ENCODE measurements at places on chromosomes 3 and 15.

DNA sequence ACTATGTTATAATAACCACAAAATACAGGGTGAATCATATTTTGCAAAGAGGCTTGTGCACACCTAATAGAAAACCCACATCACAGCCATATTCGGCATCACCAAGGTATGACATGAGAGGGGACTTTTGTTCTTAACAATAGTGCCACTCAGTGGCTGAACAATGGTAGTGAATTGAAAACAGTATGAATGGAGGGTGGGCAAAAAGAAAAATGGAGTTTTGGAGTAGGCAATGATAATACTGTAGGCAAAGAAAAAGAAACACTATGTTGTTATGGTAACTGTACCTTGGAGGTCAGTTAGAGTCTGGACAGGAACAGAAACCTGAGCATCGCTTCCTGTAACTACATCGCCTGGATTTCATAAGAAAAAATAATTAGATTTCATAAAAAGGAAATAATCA, 348.6 kb downstream of the PLCL2 start:
- peak; percentile 12 for DNase-seq

DNA sequence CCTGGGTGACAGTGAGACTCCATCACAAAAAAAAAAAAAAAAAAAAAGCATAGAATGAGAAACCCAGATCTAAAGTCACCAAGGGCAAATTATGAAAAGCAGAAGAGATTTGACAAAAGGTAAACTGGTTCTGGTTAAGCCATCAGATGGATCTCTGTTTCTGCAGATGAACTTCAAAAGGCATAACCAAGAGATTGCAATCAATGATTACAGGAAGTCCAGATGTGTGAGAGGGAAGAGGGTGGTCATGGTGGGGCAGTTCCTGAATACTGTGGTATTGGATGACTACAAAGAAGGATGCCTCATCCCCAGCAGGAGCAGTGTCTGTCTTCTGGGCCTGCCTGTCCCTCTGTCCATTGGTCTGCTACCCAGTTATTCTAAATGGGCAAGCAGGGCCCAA, 3.8 kb downstream of the P4HTM start:
- no peak for DNase-seq

- no peak for DNase-seq
These were observed 27.8 kb downstream of the LIPC start for GRCh38 chr15:58459560-58459959.

DNA sequence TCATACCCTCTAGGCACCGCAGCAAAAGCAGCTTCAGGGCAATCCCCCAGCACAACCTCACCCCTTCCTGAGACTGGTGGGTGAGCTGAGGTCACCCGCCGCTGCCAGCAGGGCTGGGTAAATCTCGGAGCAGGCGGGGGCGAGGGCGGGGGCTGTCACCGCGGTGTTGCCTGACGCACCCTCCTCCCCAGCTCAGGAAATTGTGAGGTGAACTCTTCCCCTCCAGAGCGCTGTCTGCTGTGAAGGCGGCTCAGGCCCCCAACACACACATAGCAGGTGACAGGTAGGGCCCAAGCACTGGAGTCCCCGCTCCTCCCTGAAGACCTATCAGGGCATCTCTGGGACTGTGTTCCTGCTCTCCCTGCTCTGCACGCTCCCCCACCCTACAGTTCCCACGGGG, 30.2 kb upstream of the FURIN start:
- DNase-seq: peak; percentile 69

DNA sequence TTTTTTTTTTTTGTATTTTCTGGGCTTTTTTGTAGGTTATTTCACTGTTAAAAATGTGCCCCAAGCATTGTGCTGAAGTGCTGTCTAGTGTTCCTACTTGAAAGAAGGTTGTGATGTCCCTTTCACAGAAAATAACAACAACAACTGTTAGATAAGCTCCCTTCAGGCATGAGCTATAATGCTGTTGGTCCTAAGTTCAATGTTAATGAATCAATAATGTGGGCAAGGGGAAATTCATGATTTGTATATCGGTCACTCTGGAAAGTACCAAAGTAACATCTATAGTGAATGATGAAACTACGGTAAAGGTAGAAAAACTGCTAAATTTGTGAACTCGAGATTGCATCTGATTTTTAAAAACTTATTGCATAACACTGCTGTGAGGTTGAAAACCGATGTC, 539.4 kb downstream of the CADM2 start:
- DNase-seq: no peak

- DNase-seq: no peak
These were observed 172.5 kb upstream of the CDIN1 start for GRCh38 chr15:36406911-36407310.

DNA sequence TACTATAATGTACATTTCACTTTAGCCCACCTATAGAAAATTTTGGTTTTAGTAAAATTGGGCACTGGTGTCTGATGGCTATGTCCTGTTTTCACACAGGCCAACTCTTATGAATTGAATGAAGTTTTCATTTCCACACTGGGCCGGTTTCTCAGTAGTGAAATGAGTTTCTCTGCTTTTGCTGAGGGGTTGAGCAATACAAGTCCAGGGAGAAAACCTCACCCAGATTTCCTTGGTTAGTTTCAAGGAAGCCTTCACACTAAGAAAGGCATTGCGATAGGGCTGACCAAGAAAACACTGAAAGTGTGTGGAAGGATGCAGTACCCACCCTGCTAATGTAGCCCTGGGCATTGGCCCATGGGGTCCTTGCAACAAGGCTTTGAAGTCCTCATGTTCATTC, 331.5 kb upstream of the CFAP20DC start:
- no peak for DNase-seq
